ENCODE measurements at places on chromosomes 7 and 10.
A peak's percentile ranks its signal among the peaks of the same experiment; 100 is the strongest.

DNA sequence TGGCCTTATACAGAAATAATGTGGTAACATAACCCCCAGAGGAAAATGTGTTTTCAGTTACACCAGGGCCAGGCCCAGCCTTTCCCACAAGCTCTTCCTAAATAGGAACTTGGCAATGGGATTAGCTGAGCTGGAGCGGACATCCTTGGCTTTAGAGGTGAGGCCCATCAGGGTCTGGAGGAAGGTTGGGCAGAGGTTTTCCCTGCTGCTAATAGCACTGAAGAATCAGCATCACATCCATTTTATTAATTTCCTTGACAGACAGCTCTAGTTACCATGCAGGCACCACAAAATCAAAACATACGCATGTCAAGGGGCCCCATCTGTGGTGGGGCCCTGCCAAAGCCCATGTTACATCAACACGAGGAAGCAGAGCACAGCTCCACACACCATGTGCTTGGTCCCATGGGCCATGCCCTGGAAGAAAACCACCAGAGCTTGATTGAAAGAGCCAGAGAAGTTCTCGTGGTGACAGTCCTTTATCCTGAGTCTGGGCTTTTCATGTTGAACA lies 566.6 kb downstream of the KCNMA1 start:
- DNase-seq = no peak

- DNase-seq = no peak
Measured at GRCh38 chr7:151761231-151761630, 115.7 kb downstream of the PRKAG2 start.

DNA sequence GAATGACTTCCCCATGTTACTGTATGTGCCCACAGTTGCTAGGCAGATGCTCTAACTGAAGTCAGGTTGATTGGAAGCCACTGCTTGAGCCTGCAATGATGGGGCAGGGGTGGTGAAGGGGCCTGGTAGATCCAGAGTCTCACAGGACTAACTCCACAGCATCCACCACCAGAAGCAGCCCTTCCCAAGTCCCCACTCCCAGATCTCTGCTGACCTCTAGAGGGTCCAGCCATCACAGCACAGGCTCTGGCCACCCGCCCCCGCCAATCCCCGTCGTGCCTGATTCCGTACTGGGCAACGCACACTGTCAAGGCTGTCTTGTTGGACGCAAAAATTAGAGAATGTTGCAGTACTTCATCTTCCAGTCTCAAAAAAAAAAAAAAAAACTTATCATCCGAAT lies 136.8 kb upstream of the PDE1C start:
- DNase-seq = no peak

GRCh38 chr7:92685136-92686042 lies 95.2 kb upstream of the FAM133B start:
- DNase-seq = peak; percentile 44

- DNase-seq = no peak
Measured at GRCh38 chr10:72611783-72612182, 14.1 kb downstream of the MICU1 start.

GRCh38 chr10:129881641-129882040 lies 82.4 kb downstream of the EBF3 start:
- DNase-seq = no peak

DNA sequence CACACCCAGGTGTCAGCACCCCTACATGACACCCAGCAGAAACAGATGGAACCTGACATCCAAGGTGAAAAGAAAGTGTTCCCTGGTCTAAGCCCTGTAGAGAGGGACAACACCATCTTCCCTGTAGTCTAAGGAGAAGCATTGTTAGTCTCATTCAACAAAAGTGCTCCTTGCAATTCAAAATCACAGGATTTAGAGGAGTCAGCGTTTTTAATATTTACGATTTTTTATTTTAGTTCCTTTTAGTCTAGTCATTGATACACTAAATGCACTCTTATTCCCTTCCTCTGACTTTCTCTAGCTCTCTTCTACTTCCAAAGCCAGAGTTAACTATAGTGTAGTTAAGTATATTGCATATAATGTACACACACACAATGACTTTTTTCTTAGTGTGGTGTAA lies 163.0 kb downstream of the TPK1 start:
- no peak for DNase-seq

DNA sequence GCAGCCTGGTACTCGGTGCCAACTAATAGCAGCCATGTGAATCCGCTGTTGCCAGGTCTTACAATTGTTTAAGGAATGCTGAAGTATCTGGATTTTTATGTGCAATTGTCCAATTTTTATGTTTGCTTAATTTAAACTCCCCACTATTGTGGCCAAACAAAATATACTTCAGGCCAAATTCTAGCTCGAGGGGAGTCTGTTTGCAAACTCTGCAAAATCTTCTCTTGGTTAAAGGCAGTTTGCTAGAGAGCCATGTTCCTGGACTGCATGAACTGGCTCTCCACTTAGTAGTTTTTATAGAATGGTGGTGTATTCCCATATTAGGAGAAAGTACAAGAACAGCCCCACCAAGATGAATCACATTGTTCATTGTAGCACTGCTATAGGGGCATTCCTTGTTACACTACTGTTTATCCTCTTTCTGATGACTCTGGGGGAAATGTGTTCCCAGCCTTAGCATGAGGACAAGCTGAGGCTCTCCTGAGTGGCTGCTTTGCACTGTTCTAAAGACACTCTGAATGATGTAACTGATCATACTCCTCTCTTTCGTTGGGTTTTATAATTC lies 178.0 kb upstream of the GLI3 start:
- no peak for DNase-seq

GRCh38 chr7:66631471-66631870 lies 2.8 kb downstream of the KCTD7 start:
- DNase-seq = no peak

DNA sequence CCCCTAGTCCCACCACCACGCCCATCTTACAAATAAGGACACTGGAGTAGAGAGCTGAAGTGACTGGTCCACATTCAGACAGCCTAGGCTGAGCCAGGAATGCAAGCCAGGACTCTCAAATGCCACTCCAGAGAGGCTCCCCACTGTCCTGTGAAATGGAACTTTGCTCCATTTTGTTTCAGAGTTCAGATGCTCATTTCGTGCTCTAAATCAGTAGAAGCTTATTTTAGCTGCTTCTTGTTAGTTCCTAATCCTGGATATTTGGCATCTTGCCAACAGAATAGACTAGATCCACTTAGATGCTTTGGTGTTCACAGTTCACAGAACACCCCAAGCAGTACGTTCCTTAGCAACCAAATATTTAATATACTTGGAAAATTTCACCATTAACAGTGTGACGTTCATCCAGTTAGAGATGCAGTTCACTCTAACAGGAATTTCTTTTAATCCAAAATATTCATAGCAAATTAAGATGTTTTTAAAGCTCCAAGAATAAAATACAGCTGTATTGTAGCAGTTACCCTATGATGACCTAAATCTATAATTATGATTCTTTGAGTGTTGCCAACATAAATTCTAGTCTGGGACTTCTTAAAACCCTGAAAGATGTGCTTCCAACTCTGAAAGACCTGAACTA lies 7.3 kb downstream of the MMP21 start:
- no peak for DNase-seq

DNA sequence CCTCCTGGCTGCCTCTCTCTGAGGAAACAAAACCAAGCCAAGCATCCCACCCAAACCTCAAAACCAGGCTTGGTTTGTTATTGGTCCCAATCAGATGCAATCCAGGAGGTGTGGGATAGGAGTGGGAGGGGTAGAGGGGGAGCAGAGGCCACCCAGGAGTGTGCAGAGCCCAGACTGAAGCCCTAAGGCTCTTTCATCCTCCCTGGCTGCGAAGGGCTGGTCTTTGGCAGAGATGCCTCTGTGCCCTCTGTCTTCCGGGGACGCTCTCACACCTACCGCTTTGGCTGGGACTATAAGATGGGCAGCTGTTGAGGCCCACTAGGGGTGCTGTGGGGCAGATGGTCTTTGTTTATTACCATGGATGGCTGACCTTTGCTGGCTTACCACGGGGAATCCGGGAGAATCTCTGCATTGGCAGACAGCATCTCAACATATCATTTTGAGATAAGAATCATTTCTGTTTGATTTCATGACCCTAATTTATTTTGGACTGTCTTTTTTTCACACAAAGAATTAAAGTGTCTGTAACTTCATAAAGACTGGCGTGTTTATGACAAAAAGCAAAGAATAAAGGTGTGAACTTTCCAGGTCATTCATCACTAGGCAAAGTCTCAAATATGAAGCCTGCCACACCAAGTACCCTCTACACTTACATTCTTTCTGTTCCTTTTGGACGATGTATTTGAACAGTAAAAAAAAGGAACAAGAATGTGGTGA lies 6.5 kb upstream of the DENND2A start:
- no peak for DNase-seq

GRCh38 chr7:15084368-15084767 lies 181.8 kb upstream of the DGKB start:
- DNase-seq = no peak

DNA sequence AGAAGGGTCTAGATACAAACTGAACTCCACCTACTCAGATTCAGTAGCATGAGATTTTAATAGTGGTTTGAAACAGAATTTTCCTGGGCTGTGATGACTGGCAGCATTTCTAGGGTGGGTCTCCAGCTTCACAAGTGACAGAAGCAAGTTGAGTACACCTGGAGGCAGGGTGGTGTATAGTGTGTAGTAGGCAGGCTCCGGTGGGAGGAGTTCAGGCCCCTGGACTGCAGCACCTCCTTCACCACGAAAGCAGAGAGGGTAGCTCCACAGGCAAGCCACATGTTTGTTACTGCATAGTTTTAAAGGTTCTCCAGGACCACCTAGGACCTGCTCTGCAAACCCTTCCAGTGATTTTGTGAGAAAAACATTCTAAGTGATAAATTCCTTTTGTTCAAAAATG lies 347.2 kb downstream of the PARD3 start:
- DNase-seq = no peak

DNA sequence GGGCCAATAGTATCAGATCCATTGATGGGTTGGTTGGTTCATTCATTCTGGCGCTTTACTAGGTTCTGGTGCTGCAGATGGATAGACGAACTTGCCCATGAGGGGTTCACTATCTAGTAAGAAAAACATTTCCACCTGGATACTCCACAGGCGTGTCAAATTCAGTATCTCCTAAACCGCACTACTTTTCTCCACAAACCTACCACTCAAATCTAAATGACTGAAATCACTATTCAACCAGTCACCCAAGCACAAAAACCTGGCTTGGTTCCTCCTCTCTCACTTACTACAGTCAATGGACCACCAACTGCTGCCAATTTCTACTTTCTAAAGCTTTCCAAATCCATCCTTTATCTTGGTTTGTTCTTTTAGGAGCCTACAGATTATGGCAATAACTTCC lies 572 bp downstream of the AGK start:
- DNase-seq = no peak

GRCh38 chr10:96632974-96633710 lies 46.3 kb upstream of the TM9SF3 start:
- no peak for DNase-seq

DNA sequence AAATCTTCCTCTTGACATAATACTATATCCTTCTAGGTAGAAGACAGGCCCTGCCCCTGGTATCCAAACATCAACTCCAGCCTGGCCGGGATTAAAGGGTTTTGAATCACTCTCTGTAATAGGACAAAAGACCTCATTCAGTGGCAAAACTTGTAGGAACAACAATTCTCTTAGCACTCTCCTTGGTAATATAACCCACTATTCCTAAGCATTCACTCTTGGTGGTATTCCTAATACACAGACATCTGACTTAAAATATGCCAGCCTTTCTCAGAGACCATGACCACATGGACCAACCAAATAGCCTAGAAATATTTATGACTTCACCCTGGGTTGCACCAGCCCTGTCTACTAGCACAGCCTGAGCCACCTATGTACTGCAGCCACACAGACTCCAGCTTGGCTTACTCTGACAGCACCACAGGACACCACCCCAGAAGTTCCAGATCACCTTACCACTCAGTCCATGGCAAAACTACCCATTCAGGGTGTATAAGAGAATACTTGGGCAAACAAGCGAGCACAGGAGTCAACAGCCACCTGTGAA lies 244.9 kb upstream of the NEBL start:
- DNase-seq = no peak

- no peak for DNase-seq
Measured at GRCh38 chr10:73768881-73769280, 13.0 kb upstream of the CHCHD1 start.

GRCh38 chr7:29330136-29330535 lies 135.6 kb downstream of the CHN2 start:
- no peak for DNase-seq

- no peak for DNase-seq
Measured at GRCh38 chr10:4635388-4635787, 190.6 kb upstream of the AKR1E2 start.

GRCh38 chr7:25500393-25500921 lies 272.2 kb upstream of the NPVF start:
- no peak for DNase-seq

- no peak for DNase-seq
Measured at GRCh38 chr10:29142516-29143314, 146.2 kb upstream of the LYZL1 start.

DNA sequence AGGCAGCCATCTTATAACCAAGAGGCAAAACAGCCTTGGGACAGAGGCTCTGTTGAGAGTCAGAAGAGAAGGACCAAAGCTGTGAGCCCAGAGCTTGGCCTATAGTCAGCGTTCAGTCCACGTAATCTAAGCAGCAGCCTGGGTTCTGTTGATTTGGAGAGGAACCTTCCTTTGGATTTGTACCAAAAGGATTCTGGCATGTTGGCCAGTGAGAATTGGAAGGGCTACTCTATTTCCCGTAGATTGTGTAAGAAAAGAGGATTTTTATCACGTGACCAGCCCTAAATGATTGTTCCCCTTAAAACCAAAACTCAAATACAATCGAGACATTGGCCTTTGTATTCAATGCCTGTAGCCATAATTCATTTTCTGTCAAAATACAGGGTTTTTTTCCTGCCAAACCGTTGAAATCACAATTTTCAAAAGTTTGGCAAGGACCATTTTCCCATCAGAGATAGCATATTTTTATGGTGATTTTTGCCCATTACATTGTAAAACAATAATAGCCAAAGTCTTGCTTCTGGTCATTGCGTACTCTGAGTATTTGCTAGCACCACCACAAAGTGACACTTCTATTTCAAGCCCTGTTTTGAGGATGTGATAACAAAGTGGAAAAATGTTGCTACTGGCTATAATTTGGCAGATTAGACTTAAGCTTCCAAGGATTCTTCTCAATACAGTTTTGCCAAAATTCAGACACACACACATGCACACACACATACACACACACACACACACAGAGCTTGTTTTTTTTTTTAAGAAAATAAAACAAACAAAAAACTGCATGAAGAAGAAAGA lies 23.1 kb upstream of the BMPER start:
- no peak for DNase-seq

DNA sequence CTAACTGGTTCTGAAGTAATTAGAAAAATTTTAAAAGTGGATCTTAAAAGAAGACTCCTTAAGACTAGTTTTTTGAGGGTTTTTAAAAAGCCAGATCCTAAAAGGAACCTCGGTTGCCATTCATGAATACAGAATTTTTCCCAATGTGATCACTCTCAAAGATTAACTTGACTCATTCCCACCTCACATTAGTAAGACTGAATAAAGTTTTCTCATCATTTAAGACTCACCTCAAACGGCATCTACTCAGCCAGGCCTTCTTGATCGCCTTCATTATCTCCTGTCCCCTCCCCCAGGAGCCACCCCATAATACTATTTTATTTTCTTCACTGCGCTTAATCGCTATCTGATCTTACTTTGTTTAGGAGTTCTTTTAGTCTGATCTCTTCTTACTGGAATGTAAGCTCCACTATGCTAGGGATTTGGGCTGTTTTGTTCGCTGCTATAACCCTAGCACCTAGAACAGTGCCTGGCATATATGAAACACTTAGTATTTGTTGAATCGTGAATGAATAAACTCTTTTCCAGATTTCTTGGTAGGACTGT lies 55.9 kb upstream of the PCGF5 start:
- no peak for DNase-seq
